ENCODE measurements at places on chromosomes 2 and 18.

GRCh38 chr18:13258921-13259320, 40.4 kb downstream of the LDLRAD4 start:
- no peak for DNase-seq

DNA sequence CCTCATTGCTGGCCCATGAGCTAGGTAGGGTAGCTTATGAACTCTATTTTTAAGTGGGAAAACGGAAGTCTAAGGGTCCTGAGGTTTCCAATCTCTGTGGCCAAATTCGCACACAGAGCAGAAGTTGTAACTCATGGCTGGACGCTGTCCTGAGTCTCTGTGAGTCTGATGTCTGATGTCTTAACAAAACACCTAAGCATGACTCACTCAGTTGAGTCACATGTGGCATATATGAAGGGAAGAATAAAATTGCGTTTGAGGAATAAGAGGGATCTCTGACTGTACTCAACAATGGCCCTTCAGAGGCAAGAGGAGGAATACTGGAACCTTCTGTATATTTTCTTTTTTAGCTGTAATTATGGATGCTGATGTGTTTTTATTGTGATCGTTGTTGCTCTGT, 569.7 kb downstream of the RIT2 start:
- DNase-seq = no peak

GRCh38 chr2:96164459-96165184, 19.4 kb upstream of the DUSP2 start:
- peak; percentile 35 for DNase-seq

DNA sequence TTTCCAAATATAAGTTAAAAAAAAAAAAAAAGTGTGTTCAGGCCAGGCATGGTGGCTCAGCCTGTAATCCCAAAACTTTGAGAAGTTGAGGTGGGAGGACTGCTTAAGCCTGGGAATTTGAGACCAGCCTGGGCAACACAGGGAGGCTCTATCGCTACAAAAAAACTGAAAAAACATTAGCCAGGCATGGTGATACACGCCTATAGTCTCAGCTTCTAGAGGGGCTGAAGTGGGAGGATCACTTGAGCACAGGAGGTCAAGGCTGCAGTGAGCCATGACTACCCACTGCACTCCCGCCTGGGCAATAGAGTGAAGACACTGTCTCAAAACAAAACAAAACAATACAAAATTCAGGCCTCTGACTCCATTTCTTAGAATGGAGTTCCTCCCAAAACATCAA, 9.2 kb downstream of the USP37 start:
- DNase-seq = no peak

DNA sequence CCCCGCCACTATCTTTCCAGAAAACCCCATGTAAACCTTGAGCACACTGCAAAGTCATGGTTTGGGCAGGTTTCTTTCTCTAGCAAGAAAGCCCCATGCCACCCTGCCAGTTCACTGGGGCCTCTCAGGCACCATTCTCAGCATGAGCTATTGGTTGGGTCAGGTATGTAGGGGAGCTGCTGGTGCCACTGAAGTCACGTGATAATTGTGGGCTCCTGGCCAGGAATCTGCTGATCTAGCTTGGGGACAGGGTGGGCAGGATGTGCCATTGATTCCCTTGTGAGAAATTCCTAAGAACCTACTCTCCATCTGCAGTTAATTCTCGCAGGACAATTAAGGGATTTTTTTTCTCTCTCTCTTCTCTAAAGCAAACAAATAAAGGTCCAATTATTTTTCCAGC, 26.5 kb upstream of the HNMT start:
- no peak for DNase-seq

DNA sequence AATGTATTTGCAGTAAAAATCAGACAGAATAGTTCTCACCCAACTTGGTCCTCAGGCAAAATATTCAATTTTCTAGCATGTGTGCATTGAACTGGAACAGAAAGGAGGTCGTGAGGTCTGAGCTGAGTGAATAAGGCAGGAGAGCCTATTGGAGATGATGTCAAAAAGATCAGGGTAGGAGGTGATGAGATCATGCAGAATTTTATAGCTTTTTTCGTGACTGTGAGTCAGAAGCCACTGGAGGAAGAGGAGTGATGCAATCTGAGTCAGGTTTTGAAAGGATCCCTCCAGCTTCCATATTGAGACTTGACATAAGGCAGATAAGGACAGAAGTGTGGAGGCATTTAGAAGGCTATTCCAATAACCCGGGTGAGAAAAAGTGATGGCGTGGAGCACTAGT, 299.5 kb upstream of the SOX11 start:
- DNase-seq = no peak

DNA sequence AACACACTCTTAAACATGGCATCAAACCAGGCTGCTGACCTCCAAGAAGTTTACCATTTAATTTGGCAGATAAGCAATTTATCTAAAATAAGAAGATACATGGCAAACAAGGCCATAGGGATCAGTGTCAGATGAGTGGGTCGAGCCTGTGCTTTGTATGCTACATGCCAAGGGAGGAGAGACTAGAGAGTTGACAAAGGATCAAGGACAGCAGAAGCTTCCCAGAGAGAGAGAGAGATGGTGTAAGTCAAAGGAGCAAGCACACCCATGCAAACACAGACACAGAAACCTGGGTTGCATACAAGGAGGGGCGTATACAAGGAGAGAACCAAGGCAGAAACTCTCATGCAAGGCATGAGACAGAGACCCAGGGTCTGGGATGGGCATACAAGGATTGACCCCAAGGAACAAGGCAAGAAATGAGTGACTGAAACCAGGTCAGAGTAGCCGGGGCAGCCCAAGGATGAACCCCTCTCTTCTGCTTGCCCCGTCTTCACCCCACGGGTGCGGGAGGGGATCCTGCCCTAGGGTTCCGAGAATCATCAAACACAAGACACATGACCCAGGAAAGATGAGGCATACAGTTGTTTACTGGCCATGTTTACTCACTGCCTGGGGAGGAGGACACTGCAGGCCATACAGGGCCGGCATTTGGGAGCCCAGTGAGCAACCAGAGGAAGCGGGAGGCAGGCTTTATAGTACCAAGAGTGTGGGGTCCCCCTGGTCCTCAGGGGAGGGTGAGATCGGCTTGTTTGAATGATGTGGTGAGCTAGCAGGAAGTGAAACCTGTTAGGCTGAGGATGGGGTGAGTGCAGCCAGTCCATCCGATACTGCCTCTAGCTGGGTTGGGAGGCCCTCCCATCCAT, 529.2 kb upstream of the ID2 start:
- no peak for DNase-seq

DNA sequence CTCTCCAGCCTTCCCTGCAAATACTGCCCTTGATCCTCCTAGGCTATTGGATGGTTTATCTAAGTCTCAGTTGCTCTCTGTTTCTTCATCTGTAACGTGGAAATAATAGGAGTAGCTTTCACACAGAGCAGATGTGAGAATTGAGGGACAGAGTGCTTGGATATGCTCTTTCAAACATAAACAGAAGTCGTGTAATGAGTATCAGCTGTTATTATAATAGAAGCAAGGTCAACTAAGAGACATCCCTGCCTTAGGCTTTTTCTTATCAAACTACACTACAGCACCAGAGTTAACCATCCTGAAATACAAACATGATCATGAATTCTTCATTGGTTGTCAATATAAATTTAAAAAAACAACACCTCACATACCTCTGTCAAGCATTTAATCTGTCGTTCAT, 138.2 kb downstream of the DOK6 start:
- no peak for DNase-seq

DNA sequence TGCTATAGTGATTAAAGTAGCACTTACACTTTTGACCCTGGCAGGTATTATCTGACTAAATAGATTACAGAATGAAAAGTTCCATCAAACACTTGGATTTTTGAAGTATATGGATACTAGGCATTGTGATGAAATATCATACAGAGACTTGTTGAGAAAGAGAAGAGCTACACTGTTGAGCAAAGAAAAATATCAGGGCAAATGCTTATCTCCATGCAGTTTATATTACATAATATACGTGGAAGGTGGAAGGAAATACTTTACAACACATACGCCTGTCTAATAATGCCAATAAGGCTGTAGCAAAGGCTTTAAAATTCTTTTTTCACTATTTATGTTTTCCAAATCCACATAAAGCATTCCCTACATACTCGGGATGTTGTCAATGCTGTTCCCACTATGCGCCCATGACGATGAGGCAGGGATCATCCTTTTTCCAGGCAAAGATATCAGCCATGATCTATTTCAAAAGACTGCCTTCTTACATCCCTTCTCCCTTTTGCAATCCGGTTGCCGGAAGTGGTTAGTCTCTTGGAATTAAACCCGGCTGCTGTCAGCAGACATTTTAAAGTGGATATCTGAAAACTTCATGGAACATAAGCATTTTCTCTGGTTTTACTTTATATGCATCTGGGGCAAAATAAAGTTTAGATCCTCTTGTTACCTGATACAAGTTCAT, 92.6 kb upstream of the ITGA4 start:
- DNase-seq = no peak

DNA sequence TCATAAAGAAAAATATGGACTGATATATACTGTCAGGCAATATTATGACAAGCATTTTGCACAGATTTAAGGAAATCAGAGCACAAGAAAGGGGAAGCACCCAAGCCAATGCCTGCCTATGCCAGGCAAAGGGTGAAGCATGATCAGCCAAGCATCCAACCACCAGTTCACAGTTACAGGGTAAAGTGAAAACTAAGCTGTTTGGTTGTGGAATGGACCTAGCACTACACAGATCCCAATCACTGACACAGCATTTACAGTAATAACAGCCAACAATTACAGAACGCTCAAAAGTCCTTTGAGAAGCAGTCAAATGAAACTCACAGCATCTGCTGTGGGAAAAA, 90.3 kb downstream of the SP3 start:
- DNase-seq = no peak

- DNase-seq = no peak
Observed at GRCh38 chr2:96928277-96928781, 58.1 kb downstream of the FAM178B start.

- no peak for DNase-seq
Observed at GRCh38 chr2:64165706-64166105, 21.5 kb upstream of the PELI1 start.

- no peak for DNase-seq
Observed at GRCh38 chr2:108918156-108918874, 70.7 kb downstream of the EDAR start.

- DNase-seq = no peak
Observed at GRCh38 chr18:58544616-58545337, 84.1 kb downstream of the ALPK2 start.

DNA sequence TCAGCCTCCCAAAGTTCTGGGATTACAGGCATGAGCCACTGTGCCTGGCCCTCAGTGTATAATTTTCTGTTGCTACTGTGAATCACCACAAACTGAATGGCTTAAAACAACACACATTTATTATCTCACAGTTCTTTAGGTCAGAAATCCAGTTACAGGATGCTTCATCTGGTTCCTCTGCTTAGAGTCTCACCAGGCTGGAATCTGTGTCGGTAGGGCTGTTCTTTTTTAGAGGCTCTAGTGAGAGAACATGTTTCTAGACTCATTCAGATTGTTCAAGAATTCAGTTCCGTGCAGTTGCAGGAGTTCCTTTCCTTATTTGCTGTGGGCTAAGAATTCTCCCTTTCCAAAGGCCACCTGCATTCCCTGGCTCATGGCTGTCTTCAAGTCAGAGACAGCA, 22.2 kb downstream of the CCDC121 start:
- no peak for DNase-seq

- DNase-seq = no peak
Observed at GRCh38 chr2:216575465-216575864, 57.8 kb upstream of the IGFBP2 start.

GRCh38 chr2:63537306-63537705, 51.0 kb downstream of the WDPCP start:
- no peak for DNase-seq

GRCh38 chr2:133717497-133717896, 149.2 kb upstream of the NCKAP5 start:
- no peak for DNase-seq

- no peak for DNase-seq
Observed at GRCh38 chr2:225458431-225459117, 59.1 kb downstream of the NYAP2 start.

DNA sequence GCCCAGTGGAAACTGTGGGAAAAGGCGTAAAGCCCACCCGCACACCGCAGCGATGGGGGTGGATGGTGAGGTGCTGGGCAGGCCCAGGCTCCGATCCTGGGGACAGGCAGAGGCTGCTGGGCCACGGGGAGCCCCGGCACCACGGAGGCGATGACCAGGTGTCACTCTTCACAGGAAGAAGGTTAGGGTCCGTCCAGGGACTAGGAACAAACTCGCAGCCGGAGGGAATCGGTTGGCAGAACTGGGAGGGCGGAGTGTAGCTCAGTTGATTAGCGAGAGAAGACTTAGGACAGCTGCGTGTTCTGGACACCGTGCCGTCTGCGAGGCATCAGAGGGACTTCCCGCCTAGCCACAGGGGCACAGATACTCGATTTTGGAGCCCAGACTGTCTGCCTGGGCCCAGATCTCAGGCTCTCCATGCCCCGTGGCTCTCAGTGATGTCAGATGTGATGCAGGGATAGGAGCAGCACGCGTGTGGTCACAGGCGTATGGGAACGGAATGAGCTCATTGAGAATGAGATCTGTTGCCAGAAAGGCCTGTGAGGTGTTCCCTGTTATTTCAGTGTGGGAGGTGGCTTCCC, 16.1 kb upstream of the ALLC start:
- DNase-seq = no peak

DNA sequence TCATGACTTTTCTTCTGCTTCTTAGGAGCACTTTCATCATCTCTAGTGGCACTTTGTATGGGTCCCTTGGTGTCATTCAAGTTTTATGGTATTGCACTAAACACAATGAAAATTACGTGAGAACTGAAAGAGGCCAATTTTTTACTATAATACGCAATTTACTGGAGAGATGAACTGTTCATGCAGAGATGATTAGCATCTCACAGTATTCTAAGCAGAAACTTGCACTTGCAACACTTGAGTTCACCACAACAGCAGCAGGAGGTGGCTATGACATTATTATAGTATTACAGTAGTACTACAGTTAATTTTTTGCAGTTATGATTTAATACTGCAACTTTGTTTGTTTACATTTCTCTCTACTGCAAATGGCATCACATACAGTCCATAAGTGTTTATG, 793.1 kb upstream of the CRIM1 start:
- DNase-seq = no peak

DNA sequence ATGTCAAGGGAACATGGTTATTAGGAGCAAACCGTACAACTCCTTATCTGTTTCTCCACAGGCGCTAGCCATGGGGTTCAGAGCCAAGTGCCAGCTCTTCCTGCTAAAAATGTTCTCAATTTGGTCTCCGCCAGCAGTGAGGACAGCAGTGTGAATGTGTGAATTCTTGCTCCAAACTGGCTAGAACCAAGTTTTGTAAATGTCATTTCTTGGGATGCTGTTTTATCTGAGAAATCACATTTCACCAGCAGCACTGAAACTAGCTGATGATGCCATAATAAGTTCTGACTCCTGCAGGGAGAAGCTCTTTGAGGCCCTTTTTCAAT, 140.6 kb upstream of the LGALSL start:
- no peak for DNase-seq

- no peak for DNase-seq
Observed at GRCh38 chr2:136666-137065, 90.4 kb upstream of the FAM110C start.

GRCh38 chr18:77111449-77111848, 21.1 kb downstream of the MBP start:
- DNase-seq = no peak

GRCh38 chr2:231590614-231591013, 2.0 kb upstream of the TEX44 start:
- DNase-seq = no peak

- DNase-seq = no peak
Observed at GRCh38 chr2:23238011-23238657, 146.8 kb upstream of the KLHL29 start.

- no peak for DNase-seq
Observed at GRCh38 chr2:206064077-206064476, 21.9 kb downstream of the INO80D start.

- DNase-seq = no peak
Observed at GRCh38 chr18:36212301-36213171, 25.2 kb downstream of the MOCOS start.
